ENCODE measurements at places on chromosomes 5 and 9.

DNA sequence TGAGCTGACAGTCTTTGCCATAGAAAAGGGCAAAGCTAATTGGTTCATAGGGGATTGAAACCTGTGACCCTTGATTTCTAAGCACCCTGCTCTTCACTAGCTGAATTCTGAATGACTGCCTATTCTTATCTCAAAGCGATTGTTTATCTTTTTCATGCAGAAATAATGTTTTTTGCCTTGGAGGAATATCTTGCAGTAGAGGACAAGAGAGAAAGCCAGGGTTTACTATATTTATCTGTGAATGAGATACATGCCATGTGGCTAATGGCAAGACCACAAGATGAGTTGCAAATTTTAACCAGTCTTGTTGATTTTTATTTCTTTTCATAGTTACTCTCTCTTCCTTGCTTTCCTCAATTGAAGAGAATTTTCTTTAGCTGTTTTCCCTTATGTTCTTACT lies 185.0 kb downstream of the CNTLN start:
- no peak for DNase-seq

GRCh38 chr9:125822160-125822559 lies 75.0 kb downstream of the PBX3 start:
- no peak for DNase-seq

GRCh38 chr5:107533910-107534876 lies 136.5 kb downstream of the EFNA5 start:
- DNase-seq: no peak

DNA sequence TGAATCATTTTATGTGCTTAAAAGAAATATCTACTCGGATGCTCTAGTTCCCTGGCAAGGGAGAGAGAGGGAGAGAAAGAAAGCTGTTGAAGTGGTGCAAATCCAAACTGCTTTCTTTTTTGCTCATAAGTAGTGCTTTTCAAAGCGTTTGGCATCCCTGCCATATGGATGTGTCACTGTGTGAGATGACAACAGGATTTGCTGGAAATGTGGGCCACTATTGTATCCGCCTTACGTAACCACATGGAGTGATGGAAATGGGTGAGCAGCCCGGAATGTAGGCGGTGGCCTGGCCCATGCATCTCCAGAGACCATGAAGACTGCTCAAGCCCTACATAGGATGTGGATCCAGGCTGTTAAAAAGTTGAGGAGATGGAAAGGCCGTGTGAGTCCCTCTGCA lies 30.8 kb downstream of the TJP2 start:
- DNase-seq: peak; percentile 76

DNA sequence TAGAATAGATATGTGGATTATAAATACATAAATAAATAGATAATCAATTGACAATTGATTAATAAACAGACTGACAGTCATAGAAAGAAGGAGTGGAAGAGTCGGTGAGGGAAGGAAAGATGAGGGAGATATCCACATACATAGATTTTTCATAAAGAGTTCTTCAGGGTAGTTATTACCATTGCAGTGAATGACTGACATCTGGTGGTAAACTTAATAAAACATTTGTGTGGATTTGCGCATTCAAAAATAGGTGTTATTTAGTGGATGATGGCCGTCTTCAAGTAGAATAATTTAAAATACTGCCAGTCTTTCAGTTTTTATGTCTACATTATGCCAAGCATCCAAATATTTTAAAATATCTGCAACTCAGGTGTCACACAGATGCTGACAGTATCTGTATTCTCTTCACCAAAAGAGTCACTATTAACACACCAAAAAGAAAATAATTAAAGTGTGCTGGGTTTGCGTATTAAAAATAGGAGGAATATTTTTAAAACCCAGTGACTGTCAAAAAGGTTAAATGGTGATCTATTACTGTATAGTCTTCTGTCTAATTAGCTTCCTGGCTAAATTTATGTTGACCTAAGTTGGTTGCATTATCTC lies 78.8 kb downstream of the GIN1 start:
- no peak for DNase-seq

DNA sequence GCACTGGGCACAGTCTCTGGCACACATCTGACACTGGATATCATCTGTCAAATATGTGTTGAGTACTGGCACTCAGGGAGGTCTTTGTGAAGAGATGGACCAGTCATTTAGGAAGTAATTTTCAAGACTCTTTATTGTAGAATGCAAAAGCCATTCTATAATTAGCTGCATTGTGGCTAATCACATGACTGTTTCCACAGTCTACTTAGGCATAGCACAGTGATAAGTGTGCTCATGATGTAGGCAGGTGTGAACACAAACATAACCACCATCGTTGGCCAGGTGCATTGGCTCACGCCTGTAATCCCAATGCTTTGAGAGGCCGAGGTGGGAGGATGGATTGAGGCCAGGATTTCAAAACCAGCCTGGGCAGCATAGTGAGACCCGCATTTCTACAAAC lies 62.2 kb downstream of the CFAP77 start:
- no peak for DNase-seq

- DNase-seq: no peak
These were observed 243.8 kb downstream of the CSNK1G3 start for GRCh38 chr5:123755653-123756317.

GRCh38 chr9:70535546-70536323 lies 121.3 kb upstream of the KLF9 start:
- no peak for DNase-seq

GRCh38 chr5:87398981-87399614 lies 13.6 kb downstream of the CCNH start:
- DNase-seq: no peak

- DNase-seq: no peak
These were observed 35.5 kb downstream of the ARHGEF37 start for GRCh38 chr5:149616727-149617285.

GRCh38 chr5:14251733-14252132 lies 108.6 kb downstream of the TRIO start:
- DNase-seq: no peak

GRCh38 chr9:94150890-94151650 lies 66.8 kb downstream of the PTPDC1 start:
- DNase-seq: no peak

DNA sequence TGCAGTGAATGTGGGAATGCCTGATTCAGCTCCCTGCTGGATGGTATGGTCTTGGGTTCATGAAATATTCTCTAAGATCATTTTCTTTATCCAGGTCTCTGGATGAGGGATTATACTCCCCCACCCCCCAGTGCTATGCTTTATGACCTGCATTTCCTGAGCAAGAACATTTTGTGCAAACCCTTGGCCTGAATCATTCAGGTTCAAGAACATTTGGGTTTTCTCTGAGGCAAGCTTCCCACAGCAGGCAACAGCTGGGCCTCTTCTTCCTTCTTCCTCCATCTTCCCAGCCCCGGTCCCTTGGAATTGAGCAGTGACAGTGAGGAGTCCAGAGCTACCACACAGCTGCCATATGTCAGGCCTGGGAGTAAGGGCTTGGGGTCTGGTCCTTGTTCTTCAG lies 58.6 kb upstream of the TNFSF15 start:
- no peak for DNase-seq

GRCh38 chr9:109498195-109499092 lies at the start of gene PTPN3:
TSS of gene PTPN3 (minus strand) at chr9:109498307. CDS start at chr9:109463434, 34,873 bp downstream.
- DNase-seq: no peak

- no peak for DNase-seq
These were observed 103.0 kb downstream of the SPATA31D1 start for GRCh38 chr9:82091610-82092009.

GRCh38 chr5:164094291-164094690 lies 588.9 kb downstream of the MAT2B start:
- DNase-seq: no peak

DNA sequence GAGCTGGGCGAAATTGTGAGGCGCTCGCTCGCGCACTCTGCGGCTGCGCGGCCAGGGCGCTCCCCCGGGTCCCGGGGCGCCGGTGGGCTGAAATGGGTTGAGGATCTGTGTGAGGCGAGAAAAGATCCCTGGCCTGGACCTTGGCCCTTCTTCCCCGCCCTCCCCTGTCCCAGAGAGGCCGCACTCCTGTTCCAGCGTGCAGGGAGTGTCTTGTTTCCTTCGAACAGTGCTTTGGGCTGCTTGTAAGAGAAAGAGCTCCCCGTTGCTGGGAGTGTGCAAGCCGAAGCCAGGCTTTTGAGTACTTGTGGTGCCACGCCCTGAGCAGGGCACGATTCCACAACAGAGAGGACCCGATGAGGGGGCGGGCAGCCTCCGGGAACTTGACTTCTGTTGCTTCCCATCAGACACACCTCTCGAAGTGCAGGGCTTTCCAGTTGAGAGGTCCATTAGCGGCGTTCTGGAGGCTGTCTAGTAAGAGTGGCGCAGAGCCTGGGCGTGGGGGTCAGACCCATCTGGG lies 535 bp downstream of the DOLPP1 start:
- DNase-seq: no peak

DNA sequence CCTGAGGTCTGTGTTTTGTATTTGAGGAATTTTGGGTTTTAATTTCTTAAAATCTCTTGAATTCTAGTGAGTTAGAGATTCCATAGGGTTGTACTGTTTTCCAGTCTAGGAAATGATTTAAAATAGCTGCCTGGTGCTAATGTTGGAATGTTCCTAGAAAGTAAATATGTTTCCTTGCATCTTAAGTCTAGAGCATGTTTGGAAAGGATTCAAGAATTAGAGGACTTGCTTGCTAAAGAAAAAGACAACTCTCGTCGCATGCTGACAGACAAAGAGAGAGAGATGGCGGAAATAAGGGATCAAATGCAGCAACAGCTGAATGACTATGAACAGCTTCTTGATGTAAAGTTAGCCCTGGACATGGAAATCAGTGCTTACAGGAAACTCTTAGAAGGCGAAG lies 41.8 kb downstream of the LMNB1 start:
- DNase-seq: no peak

DNA sequence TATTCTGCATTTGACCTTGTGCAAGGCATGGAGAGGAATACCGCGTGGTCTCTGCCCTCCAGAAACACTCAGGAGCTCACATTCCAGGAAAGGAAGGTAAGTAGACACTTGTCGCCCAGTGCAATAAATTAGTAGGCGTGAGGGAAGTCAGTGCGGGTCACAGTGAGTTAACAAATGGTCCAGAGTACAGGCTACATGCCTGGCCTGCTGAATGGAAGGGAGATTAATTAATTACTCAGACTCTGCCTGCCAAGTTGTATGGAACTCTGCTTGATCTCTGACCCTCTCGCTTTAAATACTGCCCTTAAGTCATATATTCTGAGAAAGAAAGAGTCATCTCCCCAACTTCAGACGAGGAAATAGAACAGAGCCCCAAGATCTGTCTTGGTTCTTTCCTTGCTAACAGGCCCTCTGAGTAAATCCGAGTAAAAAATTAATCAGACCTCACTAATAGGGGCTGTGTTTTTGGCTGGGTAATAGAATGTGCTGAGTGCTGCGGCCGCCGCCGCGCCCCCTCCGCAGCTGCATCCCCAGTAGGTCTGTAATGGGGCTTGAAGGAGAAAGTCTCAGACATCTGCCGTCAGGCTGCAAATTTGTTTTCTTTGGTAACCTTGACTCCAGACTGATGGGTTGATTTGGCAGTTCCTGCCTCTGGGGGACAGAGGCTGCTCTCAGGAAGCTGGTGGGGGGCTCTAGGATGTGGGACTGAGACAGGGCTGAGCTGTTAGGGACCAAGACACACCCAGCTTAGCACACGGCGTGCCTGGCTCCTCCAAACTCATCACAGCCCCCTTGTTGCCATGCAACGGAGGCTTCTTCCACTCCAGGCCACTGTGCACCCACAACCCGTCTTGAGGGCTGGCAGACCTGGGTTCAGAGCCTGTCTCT lies 144.4 kb downstream of the NSG2 start:
- DNase-seq: peak; percentile 25

- DNase-seq: no peak
These were observed 263.4 kb downstream of the GRIA1 start for GRCh38 chr5:153753645-153754432.

DNA sequence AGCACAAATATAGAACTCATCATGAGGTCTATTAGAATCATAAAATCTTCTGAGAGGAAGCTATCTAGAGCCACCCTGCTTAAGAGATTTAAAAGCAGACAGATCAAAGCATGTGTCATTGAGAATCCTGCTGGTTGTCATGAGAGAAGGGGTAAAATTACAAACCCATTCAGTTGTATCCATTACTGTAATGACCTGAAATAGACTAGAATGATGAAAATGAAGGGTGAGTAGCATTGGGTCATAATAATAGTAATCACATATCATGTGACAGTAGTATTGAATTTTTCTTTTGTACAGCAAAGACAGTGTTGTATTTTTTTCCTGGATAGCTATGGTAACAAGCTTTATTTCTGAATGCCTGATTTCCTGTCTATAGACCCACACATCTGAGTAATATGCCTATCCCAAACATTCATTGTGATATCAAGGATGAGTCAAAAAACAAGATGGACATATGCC lies 149.0 kb downstream of the PDE4D start:
- no peak for DNase-seq

DNA sequence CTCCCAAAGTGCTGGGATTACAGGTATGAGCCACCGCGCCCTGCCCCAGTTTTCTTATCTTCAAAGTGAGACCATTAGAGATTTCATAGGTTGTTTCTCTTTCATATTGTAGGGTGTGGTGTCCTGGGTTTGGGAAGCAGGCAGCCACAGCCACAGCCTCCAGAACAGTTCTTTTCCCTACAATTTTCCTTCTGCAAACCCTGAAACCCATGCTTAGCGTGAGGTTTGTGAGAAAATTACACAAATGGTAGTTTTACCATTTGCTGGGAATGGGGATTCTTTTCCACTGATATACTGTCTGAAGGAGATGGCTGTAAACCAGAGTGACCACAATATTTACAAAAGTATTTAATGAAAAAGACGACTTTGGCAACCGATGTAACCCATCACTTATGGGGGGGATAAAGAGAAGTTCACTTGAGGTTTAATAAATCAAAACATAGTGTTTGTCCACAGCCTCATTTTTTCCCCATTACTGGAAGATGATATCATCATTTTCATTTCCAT lies 26.7 kb upstream of the ECM2 start:
- DNase-seq: no peak

GRCh38 chr9:135616619-135617537 lies 22.5 kb downstream of the GLT6D1 start:
- DNase-seq: no peak

GRCh38 chr9:131677444-131678180 lies 62.3 kb downstream of the RAPGEF1 start:
- DNase-seq: no peak

GRCh38 chr9:81620002-81620390 lies 69.4 kb downstream of the TLE1 start:
- DNase-seq: no peak
